ENCODE measurements at places on chromosomes 2 and 18. TPM values are rescaled to one million over a fixed set of nuclear protein-coding genes. Genes with fewer than 3 reads are reported as not detected.

GRCh38 chr18:77486985-77487384, 237.3 kb downstream of the GALR1 start:
- DNase-seq = no peak

- DNase-seq = no peak
Observed at GRCh38 chr18:48767090-48767690, 183.6 kb downstream of the SMAD7 start.

GRCh38 chr2:152511981-152512380, 177.0 kb downstream of the FMNL2 start:
- DNase-seq = no peak

The RAB6C gene
- 0.34 TPM for total RNA-seq

The ELAC1 gene
- 9.7 TPM for total RNA-seq

- DNase-seq = no peak
Observed at GRCh38 chr2:64135421-64135820, 8.8 kb downstream of the PELI1 start.

DNA sequence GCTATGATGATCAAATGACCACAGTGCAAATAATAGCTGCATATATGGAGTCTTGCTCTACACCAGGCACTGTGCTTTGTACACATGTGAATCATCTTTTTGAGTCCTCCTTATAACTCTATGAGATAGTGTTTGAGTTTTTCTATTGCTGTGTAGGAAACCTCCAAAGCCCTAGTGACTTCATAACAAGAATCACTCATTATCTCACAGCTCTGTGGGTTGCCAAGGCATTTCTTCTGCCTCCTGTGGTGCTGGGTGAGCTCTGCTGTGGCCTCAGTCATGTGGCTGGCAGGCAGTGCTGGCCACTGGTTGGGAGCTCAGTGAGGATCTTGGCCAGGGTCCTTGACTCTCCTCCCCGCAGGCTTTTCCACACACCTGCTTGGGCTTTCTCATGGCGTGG, 153.4 kb downstream of the CAPN13 start:
- DNase-seq = no peak

The NFATC1 gene
- 3.4 TPM for total RNA-seq

The TTN gene
- under 0.01 TPM for total RNA-seq

DNA sequence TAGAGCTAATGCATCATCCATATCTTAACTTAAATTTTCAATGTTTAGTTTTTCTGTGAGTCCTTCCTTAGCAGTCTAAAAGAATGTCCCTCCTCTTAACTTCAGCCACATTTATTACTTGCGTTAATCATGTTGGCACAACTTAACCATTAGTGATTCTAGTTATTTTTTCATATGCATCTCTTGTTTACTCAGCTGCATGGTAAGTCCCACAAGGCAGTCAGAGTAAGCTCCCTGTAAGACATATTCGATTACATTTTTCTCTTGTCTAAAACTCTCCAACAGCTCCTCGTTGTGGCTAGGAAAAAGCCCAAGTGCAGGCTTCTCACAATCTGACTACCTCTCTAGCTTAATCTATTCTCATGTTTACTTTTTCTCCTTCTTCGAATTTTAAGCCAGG, 2045.3 kb upstream of the PIK3C3 start:
- DNase-seq = no peak

GRCh38 chr2:185970148-185970852, 231.7 kb downstream of the FSIP2 start:
- no peak for DNase-seq

GRCh38 chr2:88199912-88200682, 30.0 kb downstream of the THNSL2 start:
- no peak for DNase-seq

DNA sequence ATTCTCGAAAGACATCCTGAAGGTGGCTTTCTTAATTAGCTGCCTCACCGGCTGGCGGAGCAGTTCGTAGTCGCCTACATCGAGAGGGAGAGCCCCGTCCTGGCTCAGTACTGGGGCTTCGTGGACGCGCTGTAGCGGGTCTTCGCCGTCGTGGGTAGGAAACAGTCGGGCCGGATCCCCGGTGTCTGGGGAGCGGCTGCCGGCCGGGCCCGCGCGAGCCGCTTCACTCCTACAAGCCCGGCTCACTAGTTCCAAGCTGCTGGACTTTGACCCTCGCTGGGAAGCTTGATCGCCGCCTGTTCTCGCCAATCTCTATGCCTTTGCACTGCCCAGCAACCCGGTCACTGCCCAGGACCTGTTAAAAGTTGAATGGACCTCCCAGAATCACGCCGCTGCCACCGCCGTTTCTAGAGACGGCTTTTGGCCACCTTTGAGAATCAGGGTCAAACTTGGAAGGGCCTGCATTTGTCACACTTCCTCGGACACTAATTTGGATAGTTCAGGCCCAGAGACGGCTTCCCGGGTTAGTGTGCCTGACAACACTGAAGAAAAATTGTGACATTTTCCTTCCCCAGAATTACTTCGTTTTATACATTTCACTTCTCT, 41.4 kb upstream of the AKAIN1 start:
- DNase-seq = no peak

DNA sequence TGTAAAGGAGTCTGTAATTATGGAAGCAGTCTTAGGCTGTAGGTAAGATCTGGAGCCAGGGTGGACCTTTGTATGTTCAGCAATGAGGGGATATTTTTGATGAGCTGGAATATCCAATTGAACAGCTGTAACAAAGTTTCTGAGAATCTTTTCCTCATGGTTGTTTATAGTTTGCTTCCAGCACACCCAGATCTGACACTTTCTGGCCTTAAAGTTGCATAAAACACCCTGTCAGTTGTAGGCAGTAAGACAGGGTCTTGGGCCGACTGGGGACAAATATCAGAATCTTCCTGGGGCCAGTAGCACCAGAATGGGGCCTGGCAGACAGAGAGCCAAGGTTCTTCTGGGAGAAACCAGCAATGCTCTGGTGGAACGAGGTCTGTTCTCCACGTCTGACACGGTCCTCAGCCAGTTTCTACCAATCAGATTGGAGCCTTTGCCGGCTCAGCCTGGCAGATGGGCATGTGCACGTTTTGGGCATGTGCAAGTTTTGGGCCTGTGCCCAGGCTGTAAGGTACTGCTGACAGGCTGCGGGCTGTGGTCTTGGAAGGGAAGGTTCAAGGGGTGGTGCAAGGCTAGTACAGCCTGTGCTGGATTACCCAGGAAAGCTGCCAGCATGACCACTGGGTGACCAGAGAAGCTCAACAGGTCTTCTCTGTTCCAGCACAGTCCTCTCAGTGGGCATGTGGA, 89.8 kb downstream of the PRKCE start:
- DNase-seq = no peak

The DYNAP gene
- not detected for total RNA-seq

DNA sequence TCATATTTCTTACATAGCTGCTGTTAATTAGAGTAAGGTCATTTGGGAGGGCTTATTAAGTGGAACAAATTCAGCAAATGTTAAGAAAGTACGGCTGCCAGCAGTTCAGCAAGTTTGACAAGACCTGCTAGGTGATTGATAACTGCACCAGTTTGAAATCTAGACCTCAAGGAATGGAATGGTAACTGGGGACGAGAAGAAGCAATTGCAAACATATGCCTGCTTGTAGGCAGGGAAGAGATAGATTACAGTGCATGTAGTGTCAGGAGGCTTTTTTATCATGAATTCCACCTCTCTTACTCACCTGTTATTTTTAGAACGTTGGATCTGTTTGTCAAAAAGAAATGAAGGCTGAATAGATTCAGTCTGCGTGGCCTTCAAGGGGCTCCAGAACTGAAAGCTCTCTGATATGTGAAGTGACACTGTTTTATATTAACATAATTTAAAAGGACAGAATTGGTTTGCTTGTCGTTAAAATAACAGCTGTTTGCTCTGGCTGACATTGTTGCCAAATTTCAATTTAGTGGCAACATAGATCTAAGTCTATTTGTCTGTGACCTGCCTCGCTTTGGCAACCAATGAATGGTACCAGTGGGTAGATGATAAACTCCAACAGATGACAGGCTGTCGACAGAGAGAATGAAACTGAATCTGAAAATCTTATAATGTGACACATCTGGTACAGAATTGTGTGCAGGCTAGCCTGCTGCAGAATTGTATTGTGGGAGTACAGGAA, 199.3 kb downstream of the ZNF407 start:
- peak; percentile 34 for DNase-seq

GRCh38 chr2:97840198-97840597, 126.8 kb downstream of the ZAP70 start:
- no peak for DNase-seq

DNA sequence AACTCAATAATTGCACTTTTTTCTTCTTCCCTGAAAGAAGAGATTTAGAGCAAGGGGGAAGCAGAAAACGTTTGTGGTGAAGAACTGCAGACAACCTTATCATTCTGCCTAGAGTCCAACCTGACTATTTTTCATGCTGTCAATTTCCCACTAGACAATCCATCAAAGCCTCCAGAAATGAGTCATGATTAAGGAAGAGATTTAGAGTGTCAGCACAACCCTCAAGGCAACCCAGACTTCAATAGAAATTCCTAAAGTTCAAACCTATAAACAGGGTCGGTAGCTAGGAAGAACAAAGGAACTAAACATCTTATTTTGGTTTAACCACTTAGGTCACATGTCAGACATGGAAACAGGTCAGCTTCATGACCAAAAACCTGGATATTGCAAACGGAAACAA, 86.9 kb downstream of the SLC25A12 start:
- DNase-seq = no peak

- DNase-seq = no peak
Observed at GRCh38 chr2:100425573-100426383, 8.3 kb upstream of the CHST10 start.

DNA sequence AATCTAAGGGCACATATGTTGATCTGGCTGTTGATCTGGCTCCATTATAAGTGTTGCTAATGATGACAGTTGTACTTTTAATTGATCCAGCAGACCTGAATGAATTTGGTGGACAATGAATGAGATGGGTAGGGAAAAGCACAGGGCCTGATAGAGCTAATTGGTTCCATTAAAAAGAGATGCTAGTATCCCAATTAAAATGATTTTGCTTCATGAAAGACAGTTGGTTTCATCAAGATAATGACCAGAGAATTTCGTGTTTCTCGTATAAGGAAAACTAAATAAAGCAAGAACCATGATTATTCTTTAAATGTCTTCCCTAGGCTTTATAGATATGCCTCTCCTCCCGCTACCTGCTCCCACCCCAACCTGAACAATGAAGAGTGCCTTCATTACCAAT, 108.6 kb upstream of the LRRTM1 start:
- DNase-seq = no peak

The ARHGAP25 gene
- 0.08 TPM for total RNA-seq

GRCh38 chr2:118464546-118465265, 376.4 kb downstream of the INSIG2 start:
- DNase-seq = no peak

- no peak for DNase-seq
Observed at GRCh38 chr2:3741396-3741795, 38.0 kb downstream of the DCDC2C start.

Measured in kidney epithelial cell (primary cell).